ENCODE measurements at places on chromosomes 1 and 21. TPM values are rescaled to one million over a fixed set of nuclear protein-coding genes. Genes with fewer than 3 reads are reported as not detected.

The CFAP141 gene
- not detected for total RNA-seq

The BSND gene
- total RNA-seq, result under 0.01 TPM

DNA sequence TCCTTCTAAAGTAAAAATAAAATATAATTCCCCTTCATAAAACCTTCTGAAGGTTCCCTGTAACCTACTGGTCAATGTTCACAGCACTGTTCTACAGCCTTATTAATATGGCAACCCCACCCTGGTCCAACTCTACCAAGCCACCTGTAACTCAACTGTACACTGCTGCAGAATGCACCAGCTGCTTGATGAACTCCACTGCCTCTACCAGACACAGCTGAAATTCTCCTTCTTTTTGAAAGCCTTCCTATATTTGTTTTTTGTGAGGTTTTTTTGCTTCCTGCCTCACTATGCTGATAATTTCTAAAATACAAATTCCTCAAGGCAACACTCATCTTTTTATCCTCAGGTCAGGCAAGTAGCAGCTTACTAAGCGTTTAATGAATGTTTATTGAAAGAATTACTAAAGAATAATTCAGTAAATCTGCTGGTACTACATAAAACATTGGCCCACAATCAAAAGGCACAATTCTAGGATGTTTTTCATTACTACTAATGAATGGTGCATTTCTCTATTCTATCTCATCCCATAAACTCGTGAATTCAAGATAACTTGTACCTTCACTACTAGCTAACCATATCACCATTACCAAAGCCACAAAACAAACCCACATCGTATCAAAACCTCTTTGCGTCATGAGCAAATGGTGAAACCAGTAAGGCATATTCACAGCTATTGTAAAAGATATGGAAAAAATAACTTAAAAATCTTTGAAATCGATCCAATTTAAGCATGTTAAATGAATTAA is 2.4 kb downstream of the SSX2IP start:
- H3K27me3 ChIP-seq, result no peaks in the 10 kb centered on the region
- no peak for DNase-seq
- no peak overlapping the region for H3K4me3 ChIP-seq
- H3K27ac ChIP-seq, result no peak overlapping the region
- H3K36me3 ChIP-seq, result no peaks in the 10 kb centered on the region
- H3K4me1 ChIP-seq, result no peaks in the 10 kb centered on the region

GRCh38 chr1:245245021-245245667 is 90.4 kb downstream of the KIF26B start:
- DNase-seq, result no peak
- H3K27ac ChIP-seq, result no peak overlapping the region
- no peaks in the 10 kb centered on the region for H3K27me3 ChIP-seq
- no peak overlapping the region for H3K4me3 ChIP-seq
- H3K4me1 ChIP-seq, result no peaks in the 10 kb centered on the region

DNA sequence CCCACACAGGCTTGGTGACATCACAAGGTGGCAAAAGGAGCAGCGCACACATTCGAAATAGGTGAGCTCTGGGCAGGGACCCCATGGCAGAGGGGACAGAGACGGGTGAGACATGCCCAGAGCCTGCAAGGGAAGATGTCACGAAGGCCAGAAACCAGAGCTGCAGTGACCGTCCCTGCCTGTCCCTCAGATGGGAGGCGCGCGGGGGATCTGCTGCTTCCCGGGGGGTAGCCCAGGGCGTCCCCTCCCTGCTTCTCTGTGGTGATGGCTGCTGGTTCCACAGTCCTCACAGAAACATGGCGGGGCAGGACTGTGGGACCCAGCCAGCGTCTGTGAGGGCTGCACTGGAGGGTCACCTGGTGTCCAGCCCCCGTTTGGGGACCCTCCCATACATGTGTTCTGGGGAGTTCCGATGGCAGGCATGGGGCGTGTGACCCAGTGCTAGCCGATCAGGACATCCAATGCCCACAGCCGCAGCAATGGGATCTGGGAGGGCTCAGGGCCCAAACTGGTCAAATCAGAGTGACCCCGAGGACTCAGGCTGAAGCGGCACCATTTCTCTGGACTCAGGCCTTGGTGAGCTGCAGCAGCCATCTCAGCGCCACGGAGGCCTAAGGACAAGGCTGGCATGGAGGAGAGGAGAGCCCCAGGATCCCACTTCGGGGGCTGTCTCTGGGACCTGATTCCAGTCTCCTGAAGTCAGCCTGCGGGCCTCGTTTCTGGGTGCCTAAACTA is 20.7 kb upstream of the SPSB1 start:
- H3K4me3 ChIP-seq, result no peak overlapping the region
- no peaks in the 10 kb centered on the region for H3K36me3 ChIP-seq
- no peaks in the 10 kb centered on the region for H3K4me1 ChIP-seq
- H3K27ac ChIP-seq, result no peak overlapping the region
- no peak for DNase-seq
- H3K27me3 ChIP-seq, result no peaks in the 10 kb centered on the region

DNA sequence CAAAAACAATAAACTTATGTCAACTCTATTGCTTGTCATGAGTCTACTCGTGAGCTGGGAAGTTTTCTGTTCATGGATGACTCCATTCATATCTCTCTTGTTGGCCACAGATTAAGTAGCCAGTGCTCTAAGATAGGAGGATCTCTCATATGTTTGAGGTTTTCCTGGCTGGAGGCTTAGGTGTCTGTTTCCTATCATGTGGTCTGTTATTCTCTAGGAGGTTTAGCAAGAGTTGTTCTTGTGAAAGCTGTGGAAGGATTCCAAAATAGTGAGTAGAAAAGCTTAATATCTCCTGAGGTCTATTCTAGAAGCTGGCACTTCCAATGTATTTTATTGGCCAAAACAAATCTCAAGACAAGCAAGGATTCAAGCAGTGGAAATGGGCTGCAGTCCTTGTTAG is 5.8 kb upstream of the KRTAP20-2 start:
- no peak overlapping the region for H3K27ac ChIP-seq
- no peaks in the 10 kb centered on the region for H3K4me1 ChIP-seq
- H3K36me3 ChIP-seq, result no peaks in the 10 kb centered on the region

Data from breast epithelium (tissue), 4 donors.